ENCODE measurements at places on chromosomes 6 and 20.

DNA sequence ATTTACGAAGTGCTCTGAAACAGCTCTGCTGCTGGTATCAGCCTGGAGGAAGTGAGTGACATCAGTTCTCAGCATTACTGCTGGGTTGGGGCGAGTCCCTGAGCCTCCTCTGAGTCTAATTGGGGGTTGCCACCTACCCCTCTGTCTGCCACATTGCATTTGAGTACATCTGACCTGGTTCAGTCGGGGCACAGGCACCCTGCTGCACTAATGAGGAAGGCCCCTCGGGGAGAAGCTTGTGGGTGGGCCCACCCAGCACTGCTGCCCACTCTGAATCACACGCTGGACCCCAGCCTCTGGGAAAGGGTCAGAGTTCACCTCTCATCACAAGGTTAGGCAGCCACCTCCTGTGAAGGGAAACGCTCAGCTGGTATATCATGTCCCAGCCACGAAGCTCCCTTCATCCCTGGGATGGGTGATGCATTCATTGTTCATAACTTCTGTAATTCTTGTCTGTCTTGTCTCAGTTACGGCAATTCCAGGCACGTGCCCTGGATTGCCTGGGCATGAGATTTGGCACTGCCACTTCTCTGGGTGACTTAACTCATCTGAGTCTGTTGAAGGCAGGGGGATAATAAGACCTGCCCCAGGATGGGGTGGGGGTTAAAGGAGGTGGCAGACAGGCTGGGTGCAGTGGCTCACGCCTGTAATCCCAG is 13.3 kb downstream of the DNMT3B start:
- no peak for DNase-seq

DNA sequence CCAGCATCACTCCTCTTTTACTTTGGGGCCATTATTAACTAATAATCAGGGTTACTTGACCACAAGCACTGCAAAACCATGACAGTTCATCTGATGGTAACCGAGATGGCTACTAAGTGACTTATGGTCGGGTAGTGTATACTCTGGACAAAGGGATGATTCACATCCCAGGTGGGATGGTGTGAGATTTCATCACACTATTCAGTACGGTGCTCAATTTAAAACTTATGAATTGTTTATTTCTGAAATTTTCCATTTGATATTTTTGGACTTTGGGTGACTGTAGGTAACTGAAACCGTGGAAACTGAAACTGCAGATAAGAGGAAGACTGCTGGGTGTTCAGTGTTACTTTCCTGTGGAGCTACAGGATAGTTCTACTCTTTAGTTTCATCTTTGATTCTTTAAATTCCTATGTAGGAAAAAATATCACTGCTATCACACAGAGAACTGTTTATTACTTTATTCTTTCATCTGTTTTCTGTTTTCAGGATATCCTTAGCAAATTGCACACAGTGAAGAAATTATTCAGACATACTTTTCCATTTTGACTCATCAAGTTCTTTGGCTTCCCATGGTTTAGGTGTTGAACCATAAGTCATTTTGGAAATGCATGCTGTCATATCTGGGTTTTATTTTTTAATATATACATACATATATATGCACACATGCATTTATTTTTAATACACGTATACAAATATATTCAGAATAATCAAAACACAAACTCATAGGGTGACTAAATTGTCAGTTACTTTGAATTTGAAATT is 59.1 kb upstream of the C20orf144 start:
- no peak for DNase-seq

- DNase-seq, result no peak
These were observed 40.0 kb downstream of the RRBP1 start for GRCh38 chr20:17641993-17642392.

DNA sequence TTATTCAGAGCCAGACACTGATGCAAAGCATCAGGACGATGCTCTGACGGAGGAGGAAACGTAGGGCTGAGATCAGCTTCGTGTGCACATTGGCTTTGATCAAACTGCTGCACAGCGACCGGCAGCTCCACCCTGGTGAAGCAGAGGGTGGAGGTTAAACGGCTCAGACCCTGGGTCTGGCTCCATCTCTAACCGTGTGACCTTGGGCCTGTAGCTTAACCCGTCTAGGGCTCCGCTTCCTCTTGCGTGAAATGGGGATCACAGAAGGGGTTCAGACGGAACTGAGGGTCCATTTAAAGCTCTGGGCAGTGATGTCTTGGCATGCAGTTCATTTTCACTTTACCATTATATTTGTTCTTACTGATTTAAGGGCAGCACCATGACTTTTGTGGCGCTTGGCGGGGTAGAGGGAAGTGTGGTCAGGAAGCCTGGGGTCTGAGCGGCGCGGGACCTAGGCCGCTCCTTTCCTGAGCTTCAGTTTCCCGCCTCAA is 644 bp downstream of the RBL1 start:
- peak; percentile 21 for DNase-seq

DNA sequence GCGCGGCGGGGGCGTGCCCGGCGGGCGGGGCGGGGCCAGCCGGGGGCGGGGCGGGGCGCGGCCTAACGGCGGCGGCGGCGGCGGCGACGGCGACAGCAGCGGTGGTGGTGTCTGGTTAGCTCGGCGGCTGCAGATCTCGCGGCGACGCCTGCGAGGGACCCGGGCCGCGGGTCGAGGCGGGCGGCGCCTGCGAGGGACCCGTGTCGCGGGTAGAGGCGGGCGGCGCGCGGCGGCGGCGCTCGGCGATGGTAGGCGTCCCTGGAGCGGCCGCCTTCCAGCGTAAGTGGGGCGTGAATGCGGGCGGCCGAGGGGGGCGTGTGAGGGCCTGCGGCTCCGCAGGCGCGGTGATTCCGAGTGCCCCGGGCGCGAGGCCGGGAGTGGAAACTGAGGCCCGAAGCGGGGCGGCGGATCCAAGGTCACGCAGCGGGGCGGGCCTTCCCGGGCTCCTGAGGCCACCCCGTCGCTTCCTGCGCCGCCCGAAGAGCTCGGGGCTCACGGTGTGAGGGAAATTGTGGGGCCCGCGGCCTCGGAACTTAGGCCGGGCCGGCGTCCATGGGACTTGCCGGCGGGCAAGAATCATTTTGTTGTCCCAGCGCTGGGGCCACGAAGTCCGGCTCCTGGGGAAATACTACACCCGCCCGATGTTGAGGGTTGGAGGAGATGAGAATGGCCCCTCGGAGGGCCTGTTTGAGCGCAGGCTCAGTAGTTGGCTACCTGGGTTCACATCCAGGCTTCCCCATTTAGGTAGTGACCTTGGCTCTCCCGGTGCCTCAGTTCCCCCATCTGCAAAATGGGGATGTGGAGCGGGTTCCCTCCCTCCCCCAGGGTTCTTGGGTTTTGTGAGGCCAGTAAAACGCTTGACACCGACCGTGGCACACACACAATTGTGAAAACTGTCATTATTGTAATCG is at the start of gene CBFA2T2:
Gene CBFA2T2, plus strand, starts transcription at position 74 of the 911 bp plus-strand sequence. Its CDS starts 172 bp downstream, at position 246.
- no peak for DNase-seq

- no peak for DNase-seq
These were observed 19.0 kb upstream of the FILIP1 start for GRCh38 chr6:75512591-75512990.

DNA sequence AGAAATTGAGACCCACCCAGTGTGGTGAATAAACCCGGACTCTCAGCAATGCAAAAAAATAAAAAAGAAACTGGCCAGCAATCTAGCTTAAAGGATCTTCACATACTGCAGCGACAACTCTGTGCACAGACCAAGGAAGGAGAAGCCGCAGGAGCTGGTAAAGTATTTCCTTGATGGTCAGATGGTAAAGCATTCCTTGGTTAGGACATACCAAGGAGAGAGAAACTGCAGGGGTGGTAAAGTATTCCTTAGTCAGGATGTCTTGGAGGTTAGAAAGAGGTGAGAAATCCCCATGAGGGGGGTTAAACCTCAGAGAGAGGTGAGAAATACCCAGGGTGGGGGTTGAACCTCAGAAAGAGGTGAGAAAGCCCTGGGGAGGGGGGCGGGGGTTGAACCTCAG is 86.8 kb downstream of the PLG start:
- no peak for DNase-seq

GRCh38 chr20:60558486-60558885 is 600.3 kb downstream of the CDH26 start:
- no peak for DNase-seq

- DNase-seq, result no peak
These were observed 315.7 kb upstream of the ECI2 start for GRCh38 chr6:4451081-4451480.

- no peak for DNase-seq
These were observed 92.3 kb downstream of the ANKRD60 start for GRCh38 chr20:58136149-58136484.

GRCh38 chr6:39882531-39882899 is 51.7 kb downstream of the MOCS1 start:
- no peak for DNase-seq

Measured in stimulated activated CD8-positive, alpha-beta memory T cell treated with anti-CD3 and anti-CD28 coated beads, Interleukin-15, amount 100 ng/mL, for 48 hours (primary cell).